ENCODE measurements at places on chromosomes 5 and 9. TPM values are rescaled to one million over a fixed set of nuclear protein-coding genes. Genes with fewer than 3 reads are reported as not detected.

- no peak for DNase-seq
Measured at GRCh38 chr5:115231598-115231997, 31.1 kb downstream of the PGGT1B start.

The CDH18 gene
- total RNA-seq: not detected

DNA sequence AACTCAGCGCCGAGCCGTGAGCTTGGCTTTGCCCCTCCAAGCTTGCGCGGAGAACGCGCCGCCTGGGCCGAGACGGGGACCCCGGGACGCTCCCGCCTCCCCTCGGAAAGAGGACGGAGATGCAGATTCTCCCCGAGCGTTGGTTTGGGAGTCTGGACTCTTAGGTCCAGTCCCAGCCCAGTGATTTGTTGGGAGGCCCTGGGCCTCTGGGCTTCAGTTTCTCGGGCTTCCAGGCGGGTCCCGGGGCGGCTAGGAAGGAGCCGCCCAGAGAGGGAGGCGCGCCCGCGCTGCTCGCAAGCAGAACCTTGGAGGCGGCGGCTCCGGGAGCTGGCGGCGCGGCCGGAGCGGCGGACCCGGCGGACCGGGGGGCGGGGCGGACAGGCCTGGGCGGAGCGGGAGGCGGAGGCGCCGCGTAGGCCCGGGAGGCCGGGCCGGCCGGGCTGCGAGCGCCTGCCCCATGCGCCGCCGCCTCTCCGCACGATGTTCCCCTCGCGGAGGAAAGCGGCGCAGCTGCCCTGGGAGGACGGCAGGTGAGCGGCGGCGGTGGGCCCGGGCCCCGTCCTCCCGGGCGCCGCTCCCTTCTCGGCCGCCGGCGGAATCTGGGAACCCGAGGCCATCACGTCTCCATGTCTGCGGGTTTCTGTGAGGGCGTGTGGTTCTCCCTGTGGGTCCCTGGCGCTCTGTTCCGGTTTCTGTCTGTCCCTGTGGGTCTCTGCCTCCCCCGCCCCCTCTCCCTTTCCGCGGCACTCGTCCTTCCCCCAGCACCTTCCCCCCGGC, at the start of gene B4GALT7:
TSS of gene B4GALT7 (plus strand) at position 402 of the 777 bp plus-strand sequence. CDS start at position 481, 79 bp downstream.
- DNase-seq: peak; percentile 77

The WDR36 gene
- 29.6 TPM for total RNA-seq

The SCGB3A2 gene
- 108 TPM for total RNA-seq

- no peak for DNase-seq
Measured at GRCh38 chr5:171313481-171314206, 4.6 kb downstream of the TLX3 start.

GRCh38 chr5:14810282-14810681, 61.3 kb downstream of the ANKH start:
- no peak for DNase-seq

DNA sequence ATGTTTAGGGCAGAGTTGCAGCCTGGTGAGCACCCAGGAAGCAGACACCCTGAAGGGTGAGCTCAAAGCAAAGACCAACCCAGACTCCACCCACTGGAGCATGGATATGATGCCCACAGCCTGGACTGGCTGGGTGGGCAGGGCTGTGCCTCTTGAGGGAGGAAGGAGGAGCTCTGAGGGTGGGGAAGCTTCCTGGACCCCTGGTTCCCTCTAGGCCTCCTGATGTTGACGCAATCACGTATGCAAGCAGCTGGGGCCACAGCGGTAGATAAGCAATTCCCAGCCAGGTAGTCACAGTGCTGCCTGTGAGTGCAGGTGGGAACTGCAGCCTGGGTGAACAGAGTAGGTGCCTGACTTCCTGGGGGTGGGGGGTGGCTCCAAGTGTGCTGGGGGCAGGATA, 271.5 kb downstream of the CDK5RAP2 start:
- no peak for DNase-seq

The IL3 gene
- not detected for total RNA-seq

DNA sequence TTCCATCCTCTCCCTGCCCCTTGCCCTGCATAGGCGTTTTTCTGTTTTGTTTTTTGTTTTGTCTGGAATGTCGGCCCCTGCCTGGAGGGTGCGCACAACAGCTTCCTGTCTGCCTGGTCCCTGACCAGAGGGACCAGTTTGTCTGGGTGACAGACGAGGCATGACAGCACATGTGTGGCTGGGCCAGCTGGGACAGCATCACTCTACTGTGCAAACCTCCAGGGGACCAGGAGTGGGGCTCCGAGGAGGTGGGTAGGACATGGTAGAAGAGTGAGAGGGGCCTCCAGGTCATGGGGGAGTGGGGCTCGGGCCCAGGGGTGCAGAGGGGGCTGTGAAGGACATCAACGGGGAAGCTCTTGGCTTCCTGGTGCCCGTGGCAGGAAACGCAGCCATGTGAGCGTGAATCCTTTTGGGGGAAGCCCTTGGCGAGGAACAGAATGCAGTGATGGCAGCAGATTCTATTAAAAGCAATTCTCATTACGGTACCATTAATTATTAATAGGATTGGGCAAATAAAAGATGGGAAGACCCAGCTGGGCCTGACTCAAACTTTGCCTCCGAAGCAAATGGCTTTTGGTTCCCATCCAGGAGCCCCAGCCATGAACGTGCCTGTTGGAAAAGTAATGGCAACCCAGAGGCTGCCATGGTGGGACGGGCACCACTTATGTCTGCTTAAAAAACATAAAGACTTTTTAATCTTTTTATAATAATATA, 184.4 kb upstream of the IER5L start:
- DNase-seq: no peak

DNA sequence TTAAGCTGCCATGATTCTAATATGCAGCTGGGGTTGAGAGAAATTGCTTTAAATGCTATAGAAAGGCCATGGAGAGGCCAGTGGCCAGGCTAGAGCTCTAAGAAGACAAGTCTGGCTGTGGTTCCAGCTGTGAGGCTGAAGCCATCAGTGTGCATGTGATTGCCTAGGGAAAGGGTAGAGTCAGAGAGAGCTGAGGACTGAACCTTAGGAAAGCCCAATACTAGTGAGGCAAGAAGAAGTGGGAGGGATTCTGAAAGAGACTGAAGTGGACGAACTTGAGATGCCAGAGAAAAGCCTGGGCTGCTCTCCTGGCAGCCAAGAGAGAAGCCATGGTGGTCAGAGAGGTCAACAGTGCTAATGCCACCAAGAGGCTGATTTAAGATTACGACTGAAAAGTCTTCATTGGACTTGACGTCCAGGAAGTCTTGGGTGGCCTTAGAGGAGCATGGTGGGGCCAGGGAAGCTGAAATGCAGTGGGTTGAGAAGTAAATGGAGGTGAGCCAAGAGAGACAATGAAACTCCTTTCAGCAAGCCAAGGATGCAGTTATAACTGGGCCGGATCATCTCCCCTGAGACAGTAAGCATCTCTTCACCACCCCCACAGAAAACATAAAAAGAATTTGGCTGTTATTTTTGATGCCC, 133.2 kb downstream of the TMEM174 start:
- DNase-seq: no peak

GRCh38 chr5:6253281-6253680, 125.1 kb downstream of the MED10 start:
- DNase-seq: no peak

GRCh38 chr9:13674926-13675637, 395.6 kb upstream of the MPDZ start:
- no peak for DNase-seq

The NKD2 gene
- total RNA-seq: 61.5 TPM

GRCh38 chr5:131163276-131164119, 1.6 kb downstream of the HINT1 start:
- no peak for DNase-seq

GRCh38 chr5:173329491-173330337, 1.5 kb upstream of the STC2 start:
- peak; percentile 47 for DNase-seq
